ENCODE measurements at places on chromosomes 1 and 21.

DNA sequence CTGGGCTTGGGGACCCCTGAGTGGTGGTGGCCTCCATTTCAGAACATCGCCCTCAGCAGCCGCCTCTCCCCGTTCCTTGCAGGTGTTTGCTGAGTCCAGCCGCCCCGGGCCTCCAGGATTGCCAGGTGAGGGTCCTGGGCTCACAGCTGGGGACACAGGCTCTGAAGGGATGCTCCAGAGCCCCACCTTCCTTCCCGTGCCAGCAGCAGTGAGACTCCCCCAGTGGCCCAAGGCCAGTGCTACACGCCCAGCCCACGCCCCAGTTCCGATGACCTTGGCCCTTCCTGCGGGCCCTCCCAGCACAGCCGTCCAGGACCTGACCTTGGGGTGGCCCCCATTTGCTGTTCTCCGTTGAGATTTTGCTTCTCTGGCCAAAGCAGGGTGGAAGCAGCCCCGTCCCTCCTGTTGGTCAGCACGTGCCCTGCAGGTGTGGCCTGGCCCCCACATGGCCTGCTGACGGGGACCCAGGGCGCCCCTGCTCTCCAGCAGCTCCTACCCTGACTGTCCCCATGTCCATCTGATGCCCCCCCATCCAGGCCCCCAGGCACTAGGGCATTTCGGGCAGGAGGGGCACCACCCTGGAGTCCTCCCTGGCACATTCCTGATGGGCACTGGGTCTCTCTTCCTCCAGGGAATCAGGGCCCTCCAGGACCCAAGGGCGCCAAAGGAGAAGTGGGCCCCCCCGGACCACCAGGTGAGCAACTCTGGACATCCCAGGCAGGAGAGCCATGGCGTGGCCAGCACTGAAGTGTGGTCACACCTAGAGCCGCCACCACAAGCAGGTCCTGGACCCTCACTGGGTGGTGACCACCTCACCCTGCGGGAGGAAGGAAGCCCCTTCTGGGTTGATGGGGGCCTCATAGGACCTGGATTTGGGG lies 45.0 kb downstream of the SLC19A1 start:
- no peak for DNase-seq

DNA sequence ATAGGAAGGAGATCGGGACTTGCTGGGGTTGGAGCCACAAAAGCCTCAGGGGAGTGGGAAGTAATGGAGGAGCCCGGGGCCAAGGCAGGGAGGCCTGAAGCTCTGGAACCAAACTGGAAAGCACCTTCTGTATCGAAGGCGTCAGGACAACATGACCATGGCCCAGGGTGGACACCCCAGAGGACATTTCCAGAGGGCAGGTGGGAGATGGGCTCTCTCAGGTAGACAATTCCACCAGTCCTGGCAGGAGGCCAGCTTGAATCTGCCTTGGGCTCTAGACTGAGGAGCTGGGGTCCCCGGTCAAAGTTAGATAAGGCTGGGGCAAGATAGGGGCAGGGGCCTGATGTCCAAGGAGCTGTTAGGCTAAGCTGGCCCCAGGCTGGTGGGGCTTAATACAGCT lies 104.9 kb upstream of the EDN2 start:
- DNase-seq: no peak

DNA sequence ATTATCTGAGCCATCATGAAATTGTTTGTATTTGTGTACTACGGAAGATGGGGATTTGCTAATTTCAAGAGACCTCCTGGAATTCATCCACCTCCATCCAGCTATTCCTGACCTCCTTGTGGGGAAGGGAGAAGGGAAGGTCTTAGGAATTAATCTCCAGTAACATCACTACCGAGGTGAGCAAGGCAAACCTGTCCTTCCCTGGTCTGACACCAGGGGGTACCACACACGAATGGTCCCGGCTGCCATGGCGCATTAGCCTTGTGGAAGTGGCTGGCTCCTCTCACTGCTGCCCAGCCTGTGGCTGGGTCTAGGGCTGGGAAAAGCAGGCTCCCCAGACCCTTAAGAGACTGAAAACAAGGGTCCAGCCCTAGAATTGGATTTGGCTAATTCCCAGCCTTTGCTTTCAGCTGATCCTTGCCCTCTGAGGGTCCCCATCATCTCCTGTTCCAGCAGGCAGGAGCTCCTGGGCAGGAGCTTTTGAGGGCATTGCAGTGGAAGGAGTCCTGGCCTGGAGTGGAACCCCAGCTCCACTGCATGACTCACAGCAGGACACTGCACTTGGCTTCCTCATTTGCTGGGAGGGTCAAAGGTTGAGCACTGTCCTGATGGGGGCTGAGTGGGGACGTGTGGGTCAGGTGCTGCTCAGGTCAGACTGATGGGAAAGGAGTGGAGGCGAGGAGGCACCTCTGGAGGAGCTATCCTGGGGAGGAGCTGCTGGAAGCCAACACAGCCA lies 34.8 kb downstream of the RIMS3 start:
- no peak for DNase-seq

DNA sequence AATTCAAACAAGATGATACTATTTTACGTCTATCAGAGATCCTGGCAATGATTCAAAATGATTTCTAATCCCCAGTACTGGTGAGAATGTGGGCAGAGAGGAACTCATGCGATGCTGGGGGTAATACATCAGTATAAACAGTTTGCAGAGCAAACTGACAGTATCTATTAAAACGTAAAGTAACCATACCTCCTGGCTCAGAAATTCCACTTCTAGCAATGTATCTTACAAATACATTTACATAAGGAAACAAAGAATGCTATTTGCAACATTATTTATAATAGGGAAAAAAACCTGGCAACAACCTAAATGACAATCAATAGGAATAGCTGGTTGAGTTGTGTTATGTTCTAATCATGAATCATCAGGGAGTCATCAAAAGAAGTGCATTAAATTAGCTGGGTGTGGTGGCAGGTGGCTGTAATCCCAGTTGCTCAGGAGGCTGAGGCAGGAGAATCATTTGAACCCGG lies 15.9 kb downstream of the RCAN1 start:
- DNase-seq: no peak

GRCh38 chr21:44886113-44887075 lies 12.9 kb upstream of the PTTG1IP start:
- DNase-seq: no peak

- DNase-seq: no peak
Observed at GRCh38 chr1:214454569-214455396, 96.6 kb downstream of the PTPN14 start.

GRCh38 chr1:198681831-198682759 lies 43.3 kb downstream of the PTPRC start:
- DNase-seq: peak; percentile 39

DNA sequence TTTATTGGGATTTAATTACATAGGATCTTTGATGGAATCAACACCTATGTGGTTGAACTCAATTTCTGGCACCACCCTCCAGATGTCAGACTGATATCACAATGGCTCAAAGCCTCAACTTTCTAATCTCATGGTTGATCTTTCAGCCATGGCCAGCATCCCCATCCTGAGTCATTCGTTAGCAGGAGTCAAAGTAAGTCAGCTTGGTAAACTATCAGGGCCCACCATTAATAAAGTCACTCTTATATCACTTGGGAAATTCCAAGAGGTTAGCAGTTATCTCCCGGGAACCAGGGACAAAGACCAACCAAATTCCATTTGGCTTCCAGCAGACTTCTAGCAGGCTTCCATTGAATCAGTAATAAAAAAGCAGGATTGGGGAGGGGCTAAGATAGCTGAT lies 50.7 kb upstream of the TNFSF4 start:
- no peak for DNase-seq

GRCh38 chr1:205382561-205382960 lies 25.8 kb upstream of the KLHDC8A start:
- DNase-seq: no peak

DNA sequence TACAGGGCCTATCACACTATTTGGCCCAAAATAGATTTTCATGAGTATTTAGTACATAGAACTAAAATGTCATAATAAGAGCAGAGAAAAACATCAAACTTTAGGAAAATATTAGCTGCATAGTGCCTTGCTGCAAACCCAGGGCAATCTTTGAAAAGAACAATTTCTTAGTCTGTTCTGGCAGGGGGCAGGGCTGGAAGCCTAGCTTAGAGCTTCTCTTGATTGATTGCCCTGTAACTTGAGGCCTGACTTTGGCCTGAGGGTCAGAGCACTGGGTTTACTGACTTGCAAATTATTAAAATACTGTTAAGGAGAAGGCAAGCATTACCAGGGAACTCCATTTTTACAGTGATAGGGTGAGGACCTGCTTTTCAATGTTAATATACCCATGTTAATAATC lies 115.8 kb upstream of the SPAG17 start:
- DNase-seq: no peak

DNA sequence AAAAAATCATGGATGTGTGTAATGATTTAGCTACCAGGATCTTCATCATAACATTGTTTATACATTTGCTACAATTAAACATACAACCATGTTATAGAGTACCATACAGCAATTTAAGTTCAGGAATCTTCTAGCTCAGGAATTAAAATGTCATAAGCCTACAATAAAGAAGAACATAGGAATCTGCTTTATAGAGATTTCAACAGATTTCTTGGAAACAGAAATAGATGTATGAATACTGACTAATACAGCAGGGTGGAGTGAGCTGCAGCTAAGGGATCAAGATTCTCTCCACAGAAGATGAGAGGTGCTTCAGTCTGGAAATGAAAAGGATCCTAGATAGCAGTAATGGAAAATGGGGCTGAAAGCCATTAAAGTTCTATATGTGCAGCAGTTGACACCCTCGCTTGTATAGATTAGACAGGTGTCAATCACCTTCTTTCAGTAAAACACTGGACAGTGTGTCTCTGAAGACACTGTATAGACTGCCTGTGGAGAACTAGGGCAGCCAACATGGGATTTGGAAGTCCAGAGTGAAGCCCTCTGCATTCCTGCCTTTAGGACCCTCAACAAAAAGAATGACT lies 73.9 kb downstream of the DNTTIP2 start:
- no peak for DNase-seq

- no peak for DNase-seq
Observed at GRCh38 chr1:81155131-81155530, 645.6 kb upstream of the ADGRL2 start.

- peak; percentile 57 for DNase-seq
Observed at GRCh38 chr1:2821966-2822620, 20.6 kb upstream of the TTC34 start.

- no peak for DNase-seq
Observed at GRCh38 chr1:26553942-26554682, 24.6 kb downstream of the RPS6KA1 start.

DNA sequence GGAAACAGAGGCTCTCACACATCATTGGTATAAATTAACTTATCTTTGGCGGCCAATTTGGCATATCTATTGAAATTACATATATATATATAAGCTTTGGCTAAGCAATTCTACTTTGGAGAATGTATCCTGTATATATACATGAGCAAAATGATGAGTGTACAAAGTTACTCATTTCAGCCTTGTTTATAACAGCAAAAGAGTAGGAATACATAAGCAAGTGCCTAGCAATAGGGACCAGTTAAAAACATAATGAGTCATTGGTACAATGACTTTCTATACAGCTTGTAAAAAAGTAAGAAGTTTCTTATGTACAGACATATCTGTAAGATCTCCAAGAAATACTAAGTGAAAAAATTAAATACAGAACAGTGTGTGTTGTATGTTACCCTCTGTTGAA lies 190.8 kb downstream of the LTN1 start:
- DNase-seq: no peak

DNA sequence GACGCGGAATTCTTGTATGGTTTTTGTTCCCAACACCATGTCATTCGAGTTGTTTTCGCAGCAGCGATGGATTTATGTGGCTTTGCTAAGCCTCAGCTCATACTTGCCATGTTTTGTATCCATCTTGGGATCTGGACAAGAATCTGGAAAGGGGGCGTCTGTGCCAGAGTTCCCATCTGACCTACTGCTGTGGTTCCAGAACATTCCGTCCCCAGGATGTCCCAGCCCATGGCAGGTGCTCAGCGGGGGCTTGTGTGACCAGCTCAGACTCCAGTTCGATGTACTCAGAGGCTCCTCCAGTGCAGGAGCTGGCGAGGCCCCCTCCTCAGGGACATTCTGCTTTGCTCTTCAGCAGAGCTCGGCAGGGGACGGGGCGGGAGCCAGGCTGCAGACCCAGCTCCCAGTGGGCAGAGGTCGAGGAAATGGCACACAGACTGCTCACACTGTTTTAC lies 24.0 kb upstream of the ADARB1 start:
- no peak for DNase-seq

- no peak for DNase-seq
Observed at GRCh38 chr1:206447422-206447765, 22.9 kb upstream of the IKBKE start.

DNA sequence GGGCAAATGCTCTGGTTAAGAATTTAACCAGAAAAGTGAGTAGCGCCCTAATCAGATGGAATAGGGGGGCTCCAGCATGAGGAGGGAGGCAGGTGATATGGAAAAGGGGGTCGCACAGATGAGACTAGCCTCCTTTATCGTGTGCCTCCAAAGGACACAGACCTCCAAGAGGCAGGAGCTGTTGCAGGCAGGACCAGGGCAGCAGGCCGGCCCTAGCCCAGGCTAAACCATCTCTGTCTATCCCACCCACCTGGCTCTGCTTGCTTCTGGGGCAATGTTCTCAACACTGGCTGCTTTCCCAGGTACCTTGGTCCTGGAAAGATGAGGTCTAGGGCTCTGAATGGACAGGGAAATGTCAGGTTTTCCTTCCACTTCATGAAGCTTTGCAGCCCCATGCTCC lies 36.3 kb downstream of the C2CD2 start:
- DNase-seq: no peak

- DNase-seq: no peak
Observed at GRCh38 chr1:100423832-100424337, 71.6 kb downstream of the CDC14A start.

DNA sequence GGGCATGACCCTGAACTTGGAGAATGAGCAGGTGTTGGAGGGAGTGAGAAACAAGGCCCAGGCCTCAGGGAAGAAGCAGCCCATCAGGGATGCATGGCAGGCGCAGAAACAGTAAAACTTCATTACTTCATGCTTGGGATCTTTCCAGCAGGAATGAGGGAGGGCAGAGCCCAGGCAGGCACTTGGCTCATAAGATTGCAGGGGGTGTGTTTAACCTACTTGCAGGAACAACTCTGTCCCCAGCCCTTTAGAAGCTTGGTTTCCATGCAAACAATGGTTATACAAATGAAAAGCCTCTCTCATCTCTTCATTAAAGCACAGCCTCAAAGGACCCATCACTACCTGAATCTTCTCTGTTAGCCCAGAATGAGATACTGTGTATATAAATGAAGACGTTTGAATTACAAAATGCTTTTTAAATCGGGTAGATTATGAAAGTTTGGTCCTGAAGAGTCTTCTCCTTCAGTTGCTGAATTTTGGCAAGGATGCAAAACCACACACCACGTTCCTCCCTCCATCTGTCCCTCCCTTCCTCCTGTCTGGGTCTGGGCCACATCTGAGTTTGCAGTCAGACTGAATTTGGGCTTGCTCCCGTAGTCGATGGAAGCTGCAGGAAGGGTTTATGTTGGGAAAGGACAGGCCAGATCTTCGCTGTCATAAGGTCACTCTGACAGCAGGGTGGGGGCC lies 154.4 kb upstream of the KLHDC7A start:
- no peak for DNase-seq

- DNase-seq: no peak
Observed at GRCh38 chr1:175099916-175100315, 32.3 kb downstream of the TNN start.

GRCh38 chr1:70360321-70360720 lies 5.8 kb upstream of the ANKRD13C start:
- no peak for DNase-seq

GRCh38 chr1:12580054-12580887 lies 37.7 kb downstream of the DHRS3 start:
- no peak for DNase-seq

- no peak for DNase-seq
Observed at GRCh38 chr1:64093941-64094340, 109.5 kb upstream of the UBE2U start.

GRCh38 chr21:14683063-14683462 lies 136.9 kb upstream of the SAMSN1 start:
- DNase-seq: no peak

- DNase-seq: peak; percentile 3
Observed at GRCh38 chr1:34597877-34598514, 156.9 kb upstream of the GJB5 start.

Data from hypothalamus (tissue), 51 donors.